Brain microvascular endothelial cell (primary cell): ENCODE measurements at places on chromosomes 7 and 10.
A peak's percentile ranks its signal among the peaks of the same experiment; 100 is the strongest.

GRCh38 chr7:113460067-113460466 is 341.7 kb upstream of the SMIM30 start:
- DNase-seq = no peak

DNA sequence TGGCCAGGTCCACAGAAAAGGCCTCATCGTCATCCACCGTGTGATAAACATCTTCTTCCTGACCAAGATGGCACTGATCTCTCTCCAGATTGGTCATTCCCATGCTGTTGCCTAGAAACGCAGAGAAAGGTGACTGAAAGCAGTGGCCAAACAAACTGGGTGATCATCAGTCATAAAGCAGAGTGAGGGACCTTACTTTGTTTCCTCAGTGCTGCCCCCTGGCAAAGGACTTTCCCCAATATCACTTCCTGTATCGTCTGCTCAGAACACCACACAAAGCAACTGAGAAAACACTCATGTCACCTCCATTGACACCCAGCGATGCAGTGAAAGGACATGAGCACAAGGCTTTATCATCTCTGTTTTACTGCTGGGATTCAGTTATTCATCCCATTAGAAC is 40.0 kb upstream of the TM9SF3 start:
- DNase-seq = no peak

DNA sequence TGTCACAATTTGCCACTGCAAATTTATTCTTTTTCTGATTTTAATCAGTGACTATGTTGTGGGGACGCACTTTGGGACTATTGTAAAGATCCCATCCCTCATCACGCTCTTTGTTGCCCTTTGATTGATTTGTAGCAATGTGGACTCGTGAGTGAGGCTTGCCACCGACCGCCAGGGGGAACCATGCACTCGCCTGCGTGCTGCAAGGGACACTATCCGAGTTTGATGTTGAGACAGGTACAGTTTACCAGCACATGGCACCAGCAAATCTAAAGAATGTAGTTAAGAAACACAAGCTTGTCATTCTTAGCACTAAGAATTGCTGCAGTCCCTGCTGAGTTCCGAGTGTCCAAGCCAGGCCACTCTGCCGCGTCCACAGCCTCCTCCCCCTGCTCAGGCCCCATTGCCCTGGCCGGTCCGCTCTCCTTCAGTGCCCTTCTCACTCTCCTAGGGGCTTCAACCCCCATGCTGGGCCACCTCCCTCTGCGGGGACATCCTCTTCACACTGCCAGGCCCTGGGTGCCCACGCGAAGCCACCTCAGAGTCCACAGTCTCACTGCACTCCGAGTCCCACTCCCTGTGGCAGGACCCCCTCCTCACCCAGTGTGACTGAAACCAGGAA is 2.0 kb upstream of the SFTPA2 start:
- peak; percentile 48 for DNase-seq

GRCh38 chr7:22329816-22330524 is 27.0 kb downstream of the RAPGEF5 start:
- DNase-seq = no peak

DNA sequence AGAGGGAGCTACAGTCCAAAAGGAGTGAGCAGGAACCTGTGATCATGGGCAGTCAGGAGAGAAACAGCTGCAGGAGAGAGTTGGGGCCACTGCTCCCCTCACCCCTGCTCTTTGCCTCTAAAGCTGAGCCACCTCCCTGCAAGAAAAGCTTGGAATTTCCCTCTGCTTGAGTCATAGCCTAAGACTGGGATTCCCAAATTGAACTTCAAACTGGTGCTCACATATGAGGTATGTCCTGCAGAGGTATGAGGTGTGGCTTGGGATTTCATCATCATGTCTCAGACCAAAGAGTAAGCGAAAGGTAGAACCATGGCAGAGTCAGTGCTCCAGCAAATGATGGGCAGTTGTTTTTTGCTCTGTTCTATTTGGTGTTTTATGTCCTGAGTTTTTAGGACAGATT is 237.1 kb upstream of the NRP1 start:
- DNase-seq = no peak
